ENCODE measurements at places on chromosomes 4 and X.

- DNase-seq: no peak
Observed at GRCh38 chr4:122434285-122434684, 22.2 kb downstream of the IL2 start.

DNA sequence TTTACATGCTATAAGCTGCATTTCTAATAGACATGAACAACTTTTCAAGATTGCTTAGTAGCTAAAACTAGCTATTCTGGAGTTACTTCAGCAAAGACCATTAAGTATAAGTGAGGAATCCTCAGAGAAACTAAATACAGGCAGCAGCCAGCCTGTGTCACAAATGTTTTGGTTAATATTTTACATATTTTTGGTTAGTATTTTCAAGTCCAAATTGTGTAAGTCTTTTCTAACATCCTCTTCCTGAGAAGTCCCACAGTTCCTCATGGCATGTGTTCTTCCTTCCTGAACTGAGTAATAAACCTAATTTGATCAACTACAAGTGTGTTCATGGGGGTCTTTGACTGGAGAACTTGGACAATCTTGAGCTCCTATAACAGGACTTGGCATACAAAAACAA lies 42.4 kb upstream of the MCF2 start:
- DNase-seq: peak; percentile 32

- DNase-seq: peak; percentile 72
Observed at GRCh38 chrX:136055651-136056221, 70.5 kb downstream of the SLC9A6 start.

- no peak for DNase-seq
Observed at GRCh38 chr4:2259541-2260343, 2.2 kb downstream of the MXD4 start.

DNA sequence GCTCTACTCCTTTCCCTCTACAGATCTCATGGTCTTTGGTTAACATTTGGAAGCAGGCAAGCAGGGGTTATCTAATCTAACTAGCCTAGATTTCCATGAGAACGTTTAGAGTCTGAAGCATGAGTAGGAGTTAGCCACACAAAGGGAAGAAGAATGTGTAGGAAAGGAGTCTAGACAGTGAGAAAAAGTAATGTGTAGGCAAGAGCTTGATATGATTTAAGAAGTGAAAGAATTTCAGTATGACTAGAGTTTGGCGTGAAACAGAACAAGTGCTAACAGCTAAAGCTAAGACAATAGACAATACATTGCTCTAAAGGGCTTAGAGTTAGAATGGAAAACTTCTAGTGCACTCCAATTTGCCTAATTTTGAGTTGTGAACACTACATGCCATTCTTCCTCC lies 10.8 kb downstream of the CXCL8 start:
- DNase-seq: no peak

Data from fibroblast of upper back skin (primary cell).